ENCODE measurements at places on chromosomes 5 and 9.
A peak's percentile ranks its signal among the peaks of the same experiment; 100 is the strongest.

- no peak for DNase-seq
Observed at GRCh38 chr9:23677446-23677845, 148.6 kb downstream of the ELAVL2 start.

- DNase-seq: no peak
Observed at GRCh38 chr5:74328221-74328630, 312.3 kb downstream of the ENC1 start.

DNA sequence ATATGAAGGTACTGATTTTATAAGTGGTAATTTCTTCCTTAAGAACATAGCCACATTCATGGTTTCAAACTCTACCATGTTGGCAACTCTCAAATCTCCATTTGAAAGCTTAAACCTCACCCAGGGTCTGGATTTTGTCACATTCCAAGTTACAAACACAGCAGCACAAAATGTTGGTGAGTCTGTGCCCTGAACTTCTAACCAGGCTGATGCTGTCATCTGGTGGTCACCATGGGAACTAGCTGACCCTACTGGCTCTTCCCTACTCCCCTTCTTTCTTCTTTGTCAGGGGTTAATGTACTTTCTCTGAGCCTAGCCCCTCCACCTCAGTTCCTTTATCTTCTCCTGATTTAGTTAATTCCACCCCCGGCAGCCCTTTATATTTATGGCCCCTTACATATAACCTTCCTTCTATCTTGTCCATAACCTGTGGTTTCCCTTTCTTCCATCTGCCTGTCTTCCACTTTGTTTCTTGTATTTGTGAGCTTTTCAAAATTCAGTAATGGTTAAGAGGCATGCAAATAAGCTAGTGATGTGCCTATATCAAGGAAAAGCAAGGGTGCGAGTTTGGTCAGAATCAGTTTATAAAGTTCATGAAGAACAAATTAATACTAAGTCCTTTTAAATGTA is 35.9 kb downstream of the TGFBR1 start:
- DNase-seq: peak; percentile 54

DNA sequence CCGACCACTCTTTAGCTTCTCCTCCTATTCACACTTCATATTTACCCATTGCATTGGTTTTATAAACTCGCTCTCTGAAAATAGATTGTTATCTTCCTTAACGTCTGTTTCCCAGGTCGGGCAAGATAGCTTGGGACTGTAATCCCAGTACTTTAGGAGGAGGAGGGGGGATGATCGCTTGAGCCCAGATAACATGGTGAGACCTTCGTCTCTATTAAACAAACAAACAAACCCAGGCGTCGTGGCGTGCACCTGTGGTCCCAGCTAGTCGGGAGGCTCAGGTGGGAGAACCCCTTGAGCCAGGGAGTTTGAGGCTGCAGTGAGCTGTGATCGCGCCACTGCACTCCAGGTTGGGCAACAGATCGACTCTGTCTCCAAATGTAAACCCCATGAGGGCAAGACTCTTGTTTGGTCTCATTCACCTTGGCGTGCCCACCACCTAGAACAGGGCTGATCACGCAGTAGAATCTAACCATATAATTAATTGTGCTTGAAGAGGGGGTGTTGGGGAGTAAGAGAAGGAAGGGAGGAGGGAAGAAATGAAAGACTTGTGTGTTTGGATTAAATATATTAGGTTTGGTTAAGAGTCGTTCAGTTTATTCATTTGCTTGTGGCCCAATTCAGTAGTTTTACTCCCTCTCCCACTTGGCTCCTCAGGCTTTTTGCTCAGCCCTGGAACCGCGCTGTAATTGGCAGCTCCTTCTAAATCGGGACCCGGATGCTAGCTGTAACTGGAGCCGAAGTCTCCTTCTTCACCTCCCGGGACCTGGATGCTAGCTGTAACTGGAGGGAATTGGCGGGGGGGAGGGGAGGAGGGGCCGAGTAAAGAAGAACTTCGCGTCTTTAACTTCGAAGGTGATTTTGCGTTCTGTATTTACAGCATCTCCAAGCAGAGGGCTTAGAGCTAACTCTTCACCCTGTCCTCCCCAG is 24.9 kb downstream of the CDKN2A start:
- no peak for DNase-seq
